ENCODE measurements at places on chromosomes 2 and 18.

DNA sequence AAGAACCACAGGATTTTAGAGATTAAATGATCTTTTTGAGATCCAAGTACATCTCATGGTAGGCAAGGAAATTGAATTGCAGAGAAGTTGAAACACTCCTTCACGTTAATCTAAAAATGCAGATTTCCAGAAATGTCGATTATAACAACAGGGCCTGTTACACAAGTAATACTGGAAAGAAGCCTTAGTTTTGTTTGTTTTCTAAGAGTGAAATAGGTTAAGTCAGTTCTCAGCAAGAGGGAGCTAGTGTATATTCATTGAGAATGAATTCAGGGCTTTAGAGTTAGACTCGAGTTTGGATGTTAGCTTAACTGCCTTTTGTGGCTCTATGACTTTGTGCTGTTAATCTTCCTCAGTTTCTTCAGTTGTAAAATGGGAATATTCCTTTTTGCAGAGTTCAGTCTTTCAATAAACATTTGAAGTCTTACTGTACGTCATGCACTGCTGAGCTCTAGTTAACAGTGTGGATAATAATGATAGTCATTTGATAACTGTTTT, 926 bp downstream of the NDUFV2 start:
- no peak for DNase-seq

DNA sequence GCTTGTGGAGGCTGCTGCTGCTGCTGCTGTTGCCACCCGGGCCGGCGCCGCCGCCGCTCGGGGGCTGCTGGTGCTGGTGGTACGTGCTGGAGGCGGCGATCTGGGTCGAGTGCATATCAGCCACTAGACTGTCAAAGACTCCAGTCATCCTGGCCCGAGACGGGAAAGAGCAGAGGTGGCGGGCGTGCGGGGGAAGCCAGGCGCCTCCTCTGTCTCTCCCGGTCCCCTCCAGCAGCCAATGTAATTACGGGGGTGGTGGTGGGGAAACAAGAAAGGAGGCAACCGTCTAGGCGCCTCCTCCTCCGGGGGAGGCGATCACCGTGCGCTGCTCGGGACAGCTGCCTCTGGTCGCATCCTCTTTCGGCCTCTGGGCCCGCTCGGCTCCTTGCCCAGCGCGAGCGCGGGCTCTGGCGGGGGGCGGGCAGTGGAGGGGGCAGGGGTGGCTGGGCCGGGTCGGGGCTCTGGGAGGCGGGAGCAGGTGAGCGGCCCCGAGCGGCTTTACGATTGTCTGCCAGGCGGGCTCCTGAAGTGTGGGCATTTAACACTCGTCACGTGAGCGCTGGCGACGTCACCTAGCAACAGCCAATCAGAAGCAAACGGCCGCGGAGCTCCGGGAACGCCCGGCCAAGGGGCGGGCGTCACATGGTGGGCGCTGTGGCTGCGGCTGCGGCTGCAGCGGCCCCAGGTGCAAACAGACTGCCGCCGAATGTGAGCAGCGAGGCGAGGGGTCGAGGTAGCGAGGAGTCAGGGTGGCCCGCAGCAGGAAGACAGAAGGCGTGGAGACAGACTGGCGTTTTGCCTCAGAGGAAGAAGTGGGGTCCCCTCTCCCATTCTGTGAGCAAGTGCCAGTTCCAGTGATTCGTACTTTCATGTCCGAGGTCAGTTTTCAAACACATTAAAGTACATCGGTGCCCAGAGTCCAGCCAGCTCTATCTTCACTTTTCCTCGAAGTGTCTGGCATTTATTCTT, at the start of gene DLX2:
TSS of gene DLX2 (minus strand) at position 510 of the 969 bp plus-strand sequence. CDS start at position 148, 362 bp downstream.
- DNase-seq, result peak; percentile 24

DNA sequence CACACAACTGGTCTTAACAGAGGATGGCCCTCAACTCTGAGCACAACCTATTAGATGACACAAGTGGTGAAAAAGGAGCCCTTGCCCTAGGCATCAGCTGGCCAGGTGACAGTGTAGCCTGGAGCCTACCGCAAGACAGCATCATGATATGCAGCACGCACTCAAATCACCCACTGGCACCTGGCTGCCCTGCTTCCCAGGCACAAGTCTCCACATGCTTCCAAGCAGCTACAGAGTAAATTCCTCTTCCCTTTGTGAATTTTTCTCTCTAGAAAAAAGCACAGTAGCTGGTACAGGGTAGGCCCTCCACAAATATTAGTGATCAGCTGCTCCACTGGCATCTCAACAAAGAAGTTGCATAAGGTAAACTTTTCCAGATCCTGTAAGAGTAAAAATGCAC, 6.0 kb downstream of the FBXO15 start:
- DNase-seq, result no peak

- peak; percentile 18 for DNase-seq
Measured at GRCh38 chr2:127695491-127696472, 5.5 kb upstream of the SFT2D3 start.

- DNase-seq, result no peak
Measured at GRCh38 chr2:195861821-195862220, 204.8 kb downstream of the SLC39A10 start.

GRCh38 chr2:135820003-135820618, 16.9 kb downstream of the LCT start:
- DNase-seq, result no peak

DNA sequence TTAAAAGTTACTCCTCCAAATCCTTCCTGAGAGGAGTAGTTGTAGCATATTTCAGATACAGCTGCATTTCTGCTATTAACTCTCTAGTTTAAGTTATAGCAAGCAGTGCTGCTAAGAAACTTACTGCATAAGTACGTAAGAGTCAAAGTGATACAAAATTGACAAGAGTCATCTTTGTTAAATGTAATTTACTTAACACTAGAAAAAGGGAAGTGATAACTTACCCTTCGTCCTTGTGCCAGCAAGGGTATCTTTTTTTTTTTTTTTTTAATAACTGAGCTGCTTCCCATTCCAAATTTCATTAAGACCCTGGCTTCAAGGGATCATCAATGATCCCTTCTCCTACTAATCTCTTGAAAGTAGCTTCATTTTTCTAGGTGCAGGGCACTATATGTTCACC, 493.0 kb downstream of the PLCL1 start:
- DNase-seq, result no peak
